ENCODE measurements at places on chromosomes 5 and 9. TPM values are rescaled to one million over a fixed set of nuclear protein-coding genes. Genes with fewer than 3 reads are reported as not detected.

The ROPN1L gene
- total RNA-seq: 0.09 TPM

The CDK5RAP2 gene
- total RNA-seq: 32.1 TPM

The SLC31A1 gene
- 21.0 TPM for total RNA-seq

The GADD45G gene
- total RNA-seq: not detected

The IDNK gene
- total RNA-seq: 1.1 TPM

The MCC gene
- 19.4 TPM for total RNA-seq

The TAF11L14 gene
- total RNA-seq: not detected

The VDAC1 gene
- total RNA-seq: 185 TPM

The FYB1 gene
- 0.09 TPM for total RNA-seq

The POLR3G gene
- 3.4 TPM for total RNA-seq

The KCTD16 gene
- total RNA-seq: 0.23 TPM

The SARDH gene
- 4.9 TPM for total RNA-seq

The CTXN3 gene
- total RNA-seq: not detected

The OR1J2 gene
- not detected for total RNA-seq

The GPR151 gene
- not detected for total RNA-seq

The NIPBL gene
- total RNA-seq: 16.5 TPM

The DMGDH gene
- total RNA-seq: 0.93 TPM

The ADAMTS13 gene
- 4.4 TPM for total RNA-seq

The ZNF354C gene
- total RNA-seq: 4.1 TPM

The CDKN2A gene
- total RNA-seq: 41.4 TPM

The MAMDC4 gene
- 1.8 TPM for total RNA-seq

The TIFAB gene
- not detected for total RNA-seq

The PLAC8L1 gene
- total RNA-seq: not detected

The NPR3 gene
- total RNA-seq: 10.3 TPM

The ELOVL7 gene
- total RNA-seq: not detected

The TRAF2 gene
- 4.9 TPM for total RNA-seq

The WDR36 gene
- total RNA-seq: 23.9 TPM

The NMUR2 gene
- total RNA-seq: not detected

The MYO10 gene
- total RNA-seq: 18.0 TPM

The CRB2 gene
- total RNA-seq: under 0.01 TPM

The ENTPD2 gene
- total RNA-seq: 0.09 TPM

The PCDHA8 gene
- 0.09 TPM for total RNA-seq

The ERAP2 gene
- 0.34 TPM for total RNA-seq

The ADCY2 gene
- not detected for total RNA-seq

The CKMT2 gene
- not detected for total RNA-seq

The PCDHGB3 gene
- total RNA-seq: 1.8 TPM

The IL5 gene
- not detected for total RNA-seq

The DBH gene
- not detected for total RNA-seq

The EPB41L4B gene
- 0.35 TPM for total RNA-seq

The SLCO4C1 gene
- 0.58 TPM for total RNA-seq

The NUTM2F gene
- total RNA-seq: not detected

The EQTN gene
- total RNA-seq: not detected

The TOPORS gene
- 17.0 TPM for total RNA-seq

The PCDHGA8 gene
- total RNA-seq: 1.4 TPM

The GPBP1 gene
- total RNA-seq: 35.4 TPM

The TYRP1 gene
- 0.23 TPM for total RNA-seq

The DNAI1 gene
- not detected for total RNA-seq

The PCDHGB2 gene
- total RNA-seq: 0.77 TPM

Measured in pericardium fibroblast (primary cell).